IPS DF 6.9 (cell line): ENCODE measurements at places on chromosomes 16 and 17.

- no peak for DNase-seq
Observed at GRCh38 chr17:58643147-58643546, 48.7 kb downstream of the TEX14 start.

DNA sequence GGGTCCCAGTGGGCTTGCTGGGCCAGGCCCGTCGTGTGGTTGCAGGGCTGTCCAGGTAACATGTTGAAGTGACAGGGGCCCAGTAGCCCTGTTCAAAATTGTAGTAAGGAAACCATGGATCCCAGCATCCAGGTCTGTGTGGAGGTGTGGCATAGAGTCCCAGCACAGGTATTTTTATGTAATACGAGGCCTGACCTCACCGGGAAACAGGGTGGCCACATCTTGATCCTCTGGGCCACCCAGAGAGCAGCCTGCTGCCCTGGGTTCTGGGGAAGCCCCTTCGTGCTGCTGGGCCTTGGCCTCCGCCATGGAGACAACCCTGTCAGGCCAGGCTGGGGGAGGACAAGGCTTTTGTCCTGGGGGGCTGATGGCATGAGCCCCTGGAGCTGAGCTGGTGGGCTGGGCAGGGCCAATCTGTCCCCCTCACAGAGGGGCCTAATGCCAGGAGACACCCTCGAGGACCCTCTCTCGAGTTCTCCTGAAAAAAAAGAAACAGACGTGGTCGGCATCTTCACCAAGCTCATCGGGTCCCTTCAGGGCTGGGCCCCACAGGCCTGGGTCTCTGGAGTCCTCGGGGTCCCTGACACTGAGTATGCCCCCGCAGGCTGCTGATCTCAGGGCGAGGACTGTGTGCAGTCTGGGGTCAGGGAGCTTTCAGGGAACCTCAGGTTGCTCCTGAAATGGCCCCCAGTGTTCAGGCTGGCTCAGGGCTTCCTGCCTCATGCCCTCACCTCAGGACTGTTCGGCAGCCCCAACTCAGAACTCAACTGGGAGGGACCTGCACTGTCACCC, 47.8 kb downstream of the TNFRSF13B start:
- DNase-seq = no peak

GRCh38 chr16:53643474-53643873, 60.2 kb downstream of the RPGRIP1L start:
- DNase-seq = no peak

DNA sequence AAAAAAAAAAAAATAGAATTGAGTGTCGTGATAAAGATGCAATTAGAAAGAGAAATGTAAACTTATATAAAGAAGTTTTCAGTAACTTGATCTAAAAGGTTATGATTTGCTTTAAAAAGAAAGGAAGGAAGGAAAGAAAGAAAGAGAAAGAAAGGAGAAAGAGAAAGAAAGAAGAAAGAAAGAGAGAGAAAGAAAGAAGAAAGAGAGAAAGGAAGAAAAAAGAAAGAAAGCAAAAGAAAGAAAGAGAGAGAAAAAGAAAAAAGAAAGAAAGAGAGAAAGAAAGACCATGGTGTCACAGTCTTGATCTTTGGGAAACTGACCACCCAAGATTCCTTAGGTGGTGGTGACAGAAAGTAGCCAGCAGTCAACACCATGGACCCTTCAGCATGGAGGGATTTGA, 4.3 kb upstream of the CCL3 start:
- DNase-seq = no peak

DNA sequence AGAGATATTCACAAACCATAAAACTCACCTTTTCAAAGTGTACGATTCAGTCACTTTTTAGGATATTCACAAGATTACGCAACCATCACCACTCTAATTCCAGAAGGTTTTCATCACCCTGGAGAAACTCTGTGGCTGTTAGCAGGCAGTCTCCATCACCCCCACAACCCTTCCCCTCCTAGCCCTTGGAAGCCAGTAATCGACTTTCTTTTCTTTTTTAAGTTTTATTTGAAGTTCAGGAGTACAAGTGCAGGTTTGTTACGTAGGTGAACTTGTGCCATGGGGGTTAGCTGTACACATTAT, 363.5 kb downstream of the CPPED1 start:
- no peak for DNase-seq

- no peak for DNase-seq
Observed at GRCh38 chr16:278863-279366, 1.5 kb upstream of the ARHGDIG start.

- DNase-seq = no peak
Observed at GRCh38 chr17:46876353-46876887, 25.0 kb downstream of the WNT9B start.

DNA sequence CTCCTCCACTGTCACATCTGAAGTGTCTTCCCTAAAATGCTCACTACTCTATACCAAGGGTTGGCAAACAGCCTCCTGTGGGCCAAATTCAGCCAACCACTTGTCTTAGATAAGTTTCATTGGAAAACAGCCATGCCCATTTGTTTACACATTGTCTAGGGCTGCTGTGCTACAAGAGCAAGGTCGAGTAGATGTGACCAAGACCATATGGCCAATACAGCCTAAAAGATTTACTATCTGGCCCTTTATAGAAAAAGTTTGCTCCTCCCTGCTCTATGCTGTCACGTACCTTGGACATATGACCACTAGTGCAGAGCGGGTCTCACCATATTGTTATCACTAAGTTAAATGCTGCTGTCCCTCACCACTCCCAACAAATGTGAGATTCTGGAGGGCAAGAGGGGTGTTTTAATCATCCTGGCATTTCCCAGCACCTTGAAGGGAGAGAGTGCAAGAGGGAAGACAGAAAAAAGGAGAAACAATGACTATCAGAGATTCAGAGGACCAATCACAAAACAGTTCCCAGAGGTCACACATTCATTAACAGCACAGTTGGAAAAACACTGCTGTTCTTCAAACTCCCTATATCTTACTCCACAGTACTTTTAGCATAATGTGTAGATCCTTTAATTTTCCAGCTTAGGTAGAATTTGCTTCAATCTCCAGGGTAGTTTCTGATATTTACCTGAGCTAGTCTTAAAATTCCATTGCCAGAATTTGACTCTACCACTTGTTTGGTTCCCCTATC, 13.2 kb downstream of the LSM12 start:
- no peak for DNase-seq

GRCh38 chr17:74419928-74420411, 11.9 kb upstream of the GPRC5C start:
- DNase-seq = no peak

DNA sequence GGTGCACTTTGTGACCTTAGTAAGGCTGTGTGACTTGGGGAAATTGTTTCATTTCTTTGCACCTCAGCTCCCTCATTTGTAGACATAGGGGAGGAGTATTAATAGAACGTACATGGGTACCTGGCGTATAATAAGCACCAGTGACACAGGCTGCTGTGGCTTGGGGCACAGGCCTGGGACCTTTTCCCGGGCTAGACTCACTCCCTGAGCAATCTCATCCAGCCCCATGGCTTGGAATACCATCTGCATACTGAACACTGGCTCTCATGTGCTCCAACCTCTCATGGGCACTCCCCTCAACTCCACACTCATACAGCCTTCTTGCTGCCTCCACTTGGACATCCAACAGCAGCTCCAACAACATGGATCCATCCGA, 41.0 kb upstream of the MRPS23 start:
- no peak for DNase-seq

- DNase-seq = no peak
Observed at GRCh38 chr17:34852614-34853013, 108.6 kb downstream of the CCT6B start.

DNA sequence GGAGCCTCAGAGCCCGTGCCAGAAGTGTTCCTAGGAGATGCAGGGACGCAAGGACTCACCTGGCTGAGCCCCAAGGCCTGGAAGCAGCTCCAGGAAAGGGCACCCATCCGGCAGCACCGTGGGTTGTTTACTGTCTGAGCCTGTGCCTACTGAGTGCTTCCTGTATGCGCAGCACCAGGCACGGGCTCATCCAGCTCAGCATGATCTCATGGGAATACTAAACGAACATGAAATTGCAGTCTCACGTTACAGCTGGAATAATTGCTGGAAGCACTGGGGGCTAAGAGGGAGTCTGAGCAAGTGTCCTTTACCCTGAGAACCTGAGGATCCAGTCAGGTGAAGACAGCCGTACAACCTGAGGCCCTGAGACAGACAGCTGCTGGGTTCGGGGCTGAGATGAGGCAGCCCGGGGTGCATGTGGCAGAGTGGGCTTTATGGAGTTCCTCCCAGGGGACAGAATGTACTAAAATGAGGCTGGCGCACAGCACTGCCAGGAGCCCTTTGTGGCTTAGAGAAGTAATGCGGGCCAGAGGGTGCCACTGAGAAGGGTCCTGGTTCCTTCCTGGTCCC, 5.4 kb downstream of the CTRL start:
- DNase-seq = no peak

DNA sequence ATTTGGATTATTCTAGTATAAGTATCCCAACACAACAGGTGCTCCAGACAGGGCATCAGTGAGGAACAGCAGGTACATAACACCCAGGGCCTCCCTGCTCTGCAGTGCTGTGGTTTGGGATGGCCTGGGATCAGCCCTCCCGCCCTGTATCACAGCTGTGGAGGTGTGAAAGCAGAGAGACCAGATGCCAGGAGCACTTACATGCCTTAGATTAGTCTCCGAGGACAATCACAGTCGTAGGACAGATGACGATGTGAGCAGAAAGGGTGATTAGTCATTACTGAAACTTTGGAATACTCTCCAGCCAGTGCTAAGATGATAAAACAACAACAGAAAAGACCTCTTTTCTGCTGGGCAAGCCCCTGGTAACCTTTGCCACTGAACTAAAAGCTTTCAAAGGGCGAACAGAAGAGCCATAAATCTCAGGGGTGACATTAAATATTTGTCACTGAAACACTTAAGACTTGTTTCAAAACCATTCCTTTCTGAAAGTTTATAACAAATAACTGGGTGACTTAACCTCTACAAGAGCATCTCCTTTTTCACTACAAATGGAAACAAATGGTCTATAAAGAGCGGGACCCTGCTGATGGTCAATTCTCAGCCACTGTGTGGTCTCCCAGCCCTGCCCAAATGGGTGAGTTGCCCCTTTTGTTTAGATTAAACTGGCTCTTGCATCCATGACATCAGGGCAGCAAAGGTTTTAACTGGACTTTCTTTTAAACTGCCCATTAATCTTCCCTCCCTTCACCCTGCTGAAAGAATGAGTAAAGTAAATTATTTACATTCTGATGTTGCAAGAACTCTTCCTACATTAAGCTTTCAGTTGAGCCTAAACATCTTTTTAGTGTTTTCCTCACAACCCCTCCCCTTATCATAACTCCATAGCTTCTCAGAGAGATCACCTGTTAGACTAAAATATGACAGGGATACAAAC, 183.1 kb upstream of the COX10 start:
- DNase-seq = no peak

- DNase-seq = no peak
Observed at GRCh38 chr16:85948138-85948509, 49.2 kb downstream of the IRF8 start.

- DNase-seq = no peak
Observed at GRCh38 chr17:78873519-78874340, 29.3 kb downstream of the CEP295NL start.

GRCh38 chr16:30782486-30783279, 4.3 kb downstream of the ZNF629 start:
- no peak for DNase-seq

GRCh38 chr17:54754560-54754959, 146.1 kb upstream of the TOM1L1 start:
- no peak for DNase-seq

- no peak for DNase-seq
Observed at GRCh38 chr17:82888583-82889495, 49.0 kb upstream of the ZNF750 start.

DNA sequence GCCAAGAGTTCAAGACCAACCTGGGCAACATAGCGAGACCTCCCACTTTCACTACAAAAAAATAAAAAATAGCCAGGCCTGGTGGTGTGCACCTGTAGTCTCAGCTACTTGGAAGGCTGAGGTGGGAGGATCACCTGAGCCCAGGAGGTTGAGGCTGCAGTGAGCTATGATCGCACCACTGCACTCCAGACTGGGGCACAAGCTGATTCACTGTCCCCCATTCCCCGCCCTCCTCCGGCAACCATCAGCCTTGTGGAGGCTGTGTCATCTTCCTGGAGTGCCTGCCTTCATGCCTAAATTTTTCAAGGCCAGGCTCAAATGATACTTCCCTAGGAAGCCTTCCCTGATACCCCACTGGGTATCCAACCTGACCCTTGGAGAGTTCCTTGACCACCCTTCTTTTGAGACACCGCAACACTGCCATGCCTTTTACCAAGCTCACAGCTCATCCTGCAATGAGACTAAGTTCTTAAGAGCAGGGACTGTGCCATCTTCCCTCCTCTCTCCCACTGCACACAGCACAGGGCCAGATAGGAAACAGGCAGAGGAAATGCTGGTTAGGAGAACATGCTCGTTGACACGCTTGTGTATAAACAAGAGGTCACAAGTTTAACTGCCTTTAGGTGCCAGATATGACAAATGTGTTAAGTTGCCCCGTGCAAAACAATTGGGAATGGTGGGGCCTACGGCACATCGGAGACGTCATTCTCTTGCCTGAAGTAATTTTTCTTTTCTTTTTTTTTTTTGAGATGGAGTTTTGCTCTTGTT, 3.9 kb upstream of the SRCAP start:
- no peak for DNase-seq

DNA sequence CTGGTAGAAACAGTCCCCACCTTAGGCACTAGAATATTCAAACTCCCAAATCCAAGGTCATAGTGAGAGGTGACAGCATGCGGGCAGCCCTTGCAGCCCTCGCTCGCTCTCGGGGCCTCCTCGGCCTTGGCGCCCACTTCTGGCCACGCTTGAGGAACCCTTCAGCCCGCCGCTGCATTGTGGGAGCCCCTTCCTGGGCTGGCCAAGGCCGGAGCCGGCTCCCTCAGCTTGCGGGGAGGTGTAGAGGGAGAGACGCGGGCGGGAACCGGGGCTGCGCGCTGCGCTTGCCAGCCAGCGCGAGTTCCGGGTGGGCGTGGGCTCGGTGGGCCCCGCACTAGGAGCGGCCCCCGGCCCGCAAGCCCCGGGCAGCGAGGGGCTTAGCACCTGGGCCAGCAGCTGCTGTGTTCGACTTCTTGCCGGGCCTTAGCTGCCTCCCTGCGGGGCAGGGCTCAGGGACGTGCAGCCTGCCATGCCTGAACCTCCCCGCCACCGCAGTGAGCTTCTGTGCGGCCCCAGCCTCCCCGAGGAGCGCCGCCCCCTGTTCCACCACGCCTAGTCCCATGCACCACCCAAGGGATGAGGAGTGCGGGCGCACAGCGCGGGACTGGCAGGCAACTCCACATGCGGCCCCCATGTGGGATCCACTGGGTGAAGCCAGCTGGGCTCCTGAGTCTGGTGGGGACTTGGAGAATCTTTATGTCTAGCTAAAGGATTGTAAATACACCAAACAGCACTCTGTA, 45.0 kb downstream of the KPNA2 start:
- no peak for DNase-seq

DNA sequence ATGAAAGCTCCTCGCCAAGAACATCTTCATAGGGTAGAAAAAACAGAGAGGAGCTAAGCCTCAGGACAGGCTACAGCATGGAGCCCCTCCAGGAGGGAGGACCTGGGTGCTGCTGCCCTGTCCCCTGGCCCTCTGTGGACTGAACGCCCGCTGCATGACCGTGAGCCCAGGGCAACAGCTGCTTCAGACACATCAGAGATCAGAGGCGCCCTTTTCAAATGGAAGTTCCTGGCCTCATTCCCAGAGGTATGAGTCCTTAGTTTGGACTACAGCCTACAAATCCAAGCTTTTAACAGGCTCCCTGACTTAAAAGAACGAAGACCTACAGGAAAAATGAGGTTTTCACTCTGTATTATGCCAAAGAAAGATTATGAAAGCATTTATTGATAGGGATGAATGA, 48.5 kb downstream of the ZNF18 start:
- no peak for DNase-seq
